Stimulated activated CD4-positive, alpha-beta T cell treated with anti-CD3 and anti-CD28 coated beads, Interleukin-12 subunit alpha, Interleukin-12 subunit beta, amount 100 ng/mL, for 4 hours (primary cell): ENCODE measurements at places on chromosomes 5 and 9.

DNA sequence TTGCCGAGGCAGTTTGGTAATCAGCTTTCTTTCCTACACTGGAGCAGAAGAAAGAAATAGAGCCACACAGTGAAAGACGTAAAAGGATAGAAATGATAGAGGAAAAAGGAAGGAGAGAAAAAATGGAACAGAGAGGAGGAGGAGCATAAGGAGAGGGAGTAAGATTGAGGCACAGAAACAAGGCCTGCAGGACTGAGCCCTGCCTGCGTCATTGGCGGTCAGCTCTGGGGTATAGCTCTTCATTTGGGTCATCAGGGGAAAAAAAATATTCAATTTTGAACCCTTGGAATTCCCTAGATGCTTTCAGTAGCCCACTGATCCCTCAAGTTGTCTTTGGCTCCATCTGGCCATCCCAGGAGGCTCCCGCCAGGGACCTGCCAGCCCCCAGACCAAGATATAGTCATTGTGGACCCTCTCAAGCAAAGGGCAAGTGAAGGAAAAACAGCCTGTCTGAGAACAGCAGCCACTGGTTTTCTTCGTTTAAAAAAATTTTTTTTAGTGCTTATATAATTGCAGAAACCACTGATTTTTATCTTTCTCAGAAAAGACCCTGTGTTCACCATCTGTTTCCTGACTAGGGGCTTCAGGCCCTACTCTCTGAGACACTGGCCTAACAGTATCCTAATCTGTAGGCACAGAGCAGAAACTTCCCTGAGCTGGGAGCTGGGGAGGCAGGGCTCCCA, 31.3 kb upstream of the MATR3 start:
- DNase-seq: no peak

- no peak for DNase-seq
These were observed 319.2 kb downstream of the SLCO4C1 start for GRCh38 chr5:101976933-101977332.

- no peak for DNase-seq
These were observed 216.1 kb downstream of the MAST4 start for GRCh38 chr5:66812291-66812690.

DNA sequence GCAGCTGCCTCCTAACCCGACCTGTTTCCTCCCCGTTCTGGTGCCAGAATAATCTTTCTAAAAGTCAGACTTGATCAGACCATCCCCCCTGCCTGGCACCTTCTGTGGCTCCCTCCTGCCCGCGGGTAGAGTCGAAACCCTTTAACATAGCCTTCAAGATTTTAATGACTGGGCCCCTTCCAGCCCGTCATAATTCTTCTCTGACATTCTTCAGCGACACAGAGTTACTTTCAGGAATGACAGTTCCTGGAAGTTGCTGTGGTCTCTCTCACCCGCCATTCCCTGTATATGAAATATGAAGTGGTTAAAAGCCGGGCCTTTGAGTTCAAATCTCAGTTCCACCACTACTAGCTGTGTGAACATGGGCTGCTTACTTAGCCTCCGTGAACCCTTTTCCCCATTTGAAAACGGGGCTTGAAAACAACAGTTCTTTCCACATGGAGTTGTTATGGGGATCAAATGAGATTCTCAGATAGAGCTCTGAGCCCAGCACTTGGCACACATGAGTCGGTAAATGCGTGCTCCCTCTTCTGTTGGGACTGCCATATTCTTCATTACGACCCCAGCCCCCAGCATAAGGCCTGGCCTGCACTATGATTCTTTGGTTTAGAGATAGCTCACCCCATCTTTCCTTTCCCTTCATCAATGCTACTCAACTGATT, 737 bp downstream of the NANS start:
- no peak for DNase-seq

- no peak for DNase-seq
These were observed 100.3 kb upstream of the LMX1B start for GRCh38 chr9:126513159-126514036.

- no peak for DNase-seq
These were observed 51.2 kb upstream of the TRIM32 start for GRCh38 chr9:116635908-116636307.

GRCh38 chr5:108028412-108028811, 353.5 kb downstream of the FBXL17 start:
- no peak for DNase-seq

DNA sequence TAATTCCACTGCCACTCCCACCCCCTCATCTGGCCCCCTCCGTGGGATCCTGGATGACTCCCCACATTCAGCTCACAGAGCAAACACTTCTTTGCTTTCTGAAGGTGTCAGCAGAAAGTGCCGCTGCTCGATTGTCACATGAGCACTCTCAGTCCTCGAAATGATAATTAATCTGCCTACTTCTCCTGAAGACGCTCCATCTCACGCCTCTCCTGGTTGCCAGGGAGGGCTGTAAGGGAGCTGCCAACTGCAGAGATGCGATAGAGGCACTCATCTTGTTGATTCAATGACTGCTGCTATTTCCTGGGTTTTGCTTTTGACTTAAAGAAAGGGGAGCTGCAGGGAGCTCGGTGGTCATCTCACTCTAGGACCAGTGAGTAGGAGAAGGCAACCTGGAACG, 206.5 kb downstream of the DAB2IP start:
- DNase-seq: no peak

- DNase-seq: no peak
These were observed 1516.4 kb downstream of the EFNA5 start for GRCh38 chr5:106154280-106154716.
